Mesenteric fat pad (tissue), 1 donor: ENCODE measurements at places on chromosomes 16 and 17. TPM values are rescaled to one million over a fixed set of nuclear protein-coding genes. Genes with fewer than 3 reads are reported as not detected.

DNA sequence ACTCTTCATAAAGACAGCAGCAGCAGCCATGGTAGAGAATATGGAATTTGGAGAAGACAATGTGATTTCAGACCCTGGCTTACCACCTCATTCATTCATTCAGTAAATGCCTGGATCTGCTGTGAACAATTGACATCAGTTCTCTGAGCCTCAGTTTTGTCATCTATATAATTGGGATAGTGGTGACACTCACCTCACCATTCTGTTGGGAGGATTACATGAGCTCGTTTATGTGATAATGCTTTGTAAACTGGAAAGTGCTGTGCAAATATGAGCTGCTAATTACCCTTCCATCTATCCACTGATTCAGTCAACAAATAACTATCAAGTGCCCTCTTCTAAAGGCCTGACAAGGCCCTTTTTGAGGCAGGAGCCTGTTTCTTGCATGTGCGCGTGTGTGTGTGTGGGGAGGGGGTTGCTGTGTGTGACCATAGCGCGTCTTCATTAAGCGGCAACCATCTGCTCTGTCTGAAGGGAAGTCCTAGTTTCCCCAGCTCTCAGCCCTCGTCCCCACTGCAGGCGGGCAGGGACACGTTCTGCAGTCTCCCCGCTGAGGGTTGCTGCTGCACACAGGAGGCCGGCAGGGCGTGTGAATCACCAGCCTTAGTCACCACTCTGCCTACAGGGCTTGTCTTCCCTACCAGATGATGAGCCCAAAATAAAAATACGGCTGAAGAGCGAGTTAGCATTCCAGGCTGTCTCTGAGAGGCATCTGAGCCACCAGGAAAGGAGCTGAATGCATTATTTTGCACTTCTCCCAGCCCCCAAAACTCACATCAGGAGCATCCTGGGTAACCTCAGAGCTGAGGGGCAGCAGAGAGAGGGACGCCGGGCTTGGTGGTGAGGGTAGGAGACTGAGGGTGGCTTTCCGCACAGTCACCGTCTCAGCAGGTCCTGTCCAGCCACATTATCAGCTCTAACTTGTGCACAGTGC is 19.9 kb downstream of the ARL4D start:
- no peak for DNase-seq

- no peak for DNase-seq
These were observed 11.5 kb downstream of the DYNLRB2 start for GRCh38 chr16:80552277-80552676.

GRCh38 chr17:76585649-76586593 is at the start of gene ST6GALNAC2:
Gene ST6GALNAC2, minus strand, starts transcription at chr17:76585860. Its CDS starts 52 bp downstream, at chr17:76585808.
- peak; percentile 91 for DNase-seq

DNA sequence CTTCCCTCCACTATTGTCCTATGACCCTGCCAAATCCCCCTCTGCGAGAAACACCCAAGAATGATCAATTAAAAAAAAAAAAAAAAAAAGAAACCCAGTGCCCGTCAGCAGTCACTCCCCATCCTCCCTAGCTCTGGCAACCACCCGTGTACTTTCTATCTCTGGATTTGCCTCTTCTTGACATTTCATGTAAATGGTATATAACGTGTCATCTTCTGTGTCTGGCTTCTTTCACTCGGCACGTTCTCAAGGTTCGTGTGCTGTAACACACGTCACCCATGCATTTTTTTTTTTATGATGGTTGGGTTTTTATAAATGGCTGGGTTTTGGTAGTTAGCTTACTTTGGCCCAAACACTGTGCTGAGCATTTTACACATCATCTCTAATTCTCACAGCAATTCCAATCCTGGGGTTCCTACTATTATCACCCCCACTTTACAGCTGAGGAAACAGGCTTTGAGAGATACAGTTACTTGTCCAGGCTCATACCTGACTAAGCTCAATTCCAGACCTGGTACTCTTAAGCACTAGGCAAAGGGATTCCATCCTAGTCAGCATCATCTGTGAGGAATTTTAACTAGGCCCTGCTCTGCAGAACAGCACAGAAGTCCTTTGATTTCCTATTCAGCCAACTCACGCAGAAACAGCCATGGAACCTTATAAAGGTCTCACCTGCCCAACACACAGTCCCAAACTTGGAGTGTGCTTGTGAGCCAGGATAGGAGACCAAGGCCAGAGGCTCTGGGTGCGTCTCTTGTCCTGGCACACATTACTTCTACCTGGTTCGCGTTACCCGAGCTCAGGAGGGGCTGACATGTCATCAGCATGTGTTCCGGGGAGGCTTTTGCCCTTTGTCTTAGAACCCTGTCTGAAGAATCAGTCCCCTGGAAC is 11.7 kb downstream of the NDUFAB1 start:
- no peak for DNase-seq

- no peak for DNase-seq
These were observed 13.8 kb upstream of the ABCC3 start for GRCh38 chr17:50620858-50621257.

GRCh38 chr16:15032547-15033308 is 23.1 kb downstream of the NTAN1 start:
- peak; percentile 62 for DNase-seq

- DNase-seq = no peak
These were observed 5.4 kb upstream of the CES4A start for GRCh38 chr16:66983033-66983432.

DNA sequence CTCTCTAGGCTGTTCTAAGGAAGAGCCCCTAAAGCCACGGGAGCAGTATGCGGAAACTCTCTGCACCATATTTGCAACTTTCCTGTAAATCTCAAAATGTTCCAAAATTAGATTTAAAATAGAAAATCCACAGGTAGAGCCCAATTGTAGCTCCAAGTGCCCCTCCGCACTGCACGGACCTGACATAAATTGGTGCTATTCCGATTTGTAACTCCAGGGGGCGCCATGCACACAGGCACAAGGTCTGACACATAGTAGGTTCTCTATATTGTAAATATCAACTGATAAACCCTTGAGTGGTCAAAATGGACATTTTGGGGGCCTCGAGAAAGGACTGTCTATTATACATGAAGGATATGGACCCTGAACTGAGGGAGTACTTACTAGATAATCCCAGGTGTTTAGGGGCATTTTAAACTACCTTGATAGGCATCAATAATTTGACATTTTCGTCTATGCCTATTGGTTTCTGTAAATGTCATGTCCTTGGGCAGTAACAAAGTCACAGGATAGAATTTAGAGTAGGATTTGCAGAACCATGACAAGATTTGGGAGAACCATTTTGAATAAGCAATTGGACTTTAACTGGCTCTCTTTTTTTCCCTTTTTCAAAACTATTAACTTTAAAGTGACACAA is 36.6 kb upstream of the TMEM132E start:
- peak; percentile 55 for DNase-seq

- DNase-seq = no peak
These were observed 315.4 kb downstream of the MAP2K6 start for GRCh38 chr17:69729944-69730343.

DNA sequence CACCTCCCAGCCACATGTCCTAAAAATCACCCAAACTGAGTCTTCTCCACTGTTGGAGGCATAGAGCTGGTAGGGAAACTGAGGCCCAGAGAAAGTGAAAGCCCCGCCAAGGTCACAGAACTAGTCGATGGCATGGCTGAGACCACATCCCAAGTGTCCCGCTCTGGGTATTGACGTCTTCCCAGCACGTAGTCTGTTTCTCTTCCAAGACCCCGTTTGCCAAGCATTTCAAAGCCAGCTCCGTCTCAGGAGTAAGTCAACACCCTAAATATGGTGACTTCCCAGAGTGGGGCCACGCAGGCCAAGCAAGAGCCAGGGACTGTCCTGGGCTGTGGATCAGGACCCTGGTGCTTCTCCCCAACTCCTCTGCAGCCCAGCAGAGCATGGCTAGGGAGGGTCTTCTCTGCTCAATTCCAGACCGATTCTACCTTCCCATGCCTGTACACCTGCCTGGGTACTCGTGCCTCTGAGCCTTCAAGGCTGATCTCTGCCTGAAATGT is 19.7 kb downstream of the PITPNM3 start:
- DNase-seq = peak; percentile 62

- no peak for DNase-seq
These were observed 26.5 kb upstream of the CRHR1 start for GRCh38 chr17:45757431-45758218.

DNA sequence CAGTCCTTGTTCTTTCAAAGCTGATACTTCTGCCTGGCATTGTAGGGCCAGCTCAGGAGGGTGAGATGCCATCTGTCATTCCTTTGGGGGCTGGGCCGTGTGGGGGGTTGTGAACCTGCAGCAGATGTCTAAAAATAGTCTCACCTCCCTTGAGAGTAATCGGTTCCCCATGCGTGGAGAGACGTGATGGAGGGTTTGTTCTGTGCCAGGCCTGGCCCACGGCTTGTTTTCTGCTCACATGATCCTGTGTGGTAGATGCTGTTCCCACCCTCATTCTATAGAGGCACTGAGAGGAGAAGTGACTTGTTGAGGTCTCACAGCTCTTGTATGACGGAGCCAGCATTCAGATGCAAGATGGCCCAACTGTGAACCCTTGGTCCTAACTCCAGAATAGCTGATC is 4.6 kb downstream of the IRF8 start:
- DNase-seq = no peak

DNA sequence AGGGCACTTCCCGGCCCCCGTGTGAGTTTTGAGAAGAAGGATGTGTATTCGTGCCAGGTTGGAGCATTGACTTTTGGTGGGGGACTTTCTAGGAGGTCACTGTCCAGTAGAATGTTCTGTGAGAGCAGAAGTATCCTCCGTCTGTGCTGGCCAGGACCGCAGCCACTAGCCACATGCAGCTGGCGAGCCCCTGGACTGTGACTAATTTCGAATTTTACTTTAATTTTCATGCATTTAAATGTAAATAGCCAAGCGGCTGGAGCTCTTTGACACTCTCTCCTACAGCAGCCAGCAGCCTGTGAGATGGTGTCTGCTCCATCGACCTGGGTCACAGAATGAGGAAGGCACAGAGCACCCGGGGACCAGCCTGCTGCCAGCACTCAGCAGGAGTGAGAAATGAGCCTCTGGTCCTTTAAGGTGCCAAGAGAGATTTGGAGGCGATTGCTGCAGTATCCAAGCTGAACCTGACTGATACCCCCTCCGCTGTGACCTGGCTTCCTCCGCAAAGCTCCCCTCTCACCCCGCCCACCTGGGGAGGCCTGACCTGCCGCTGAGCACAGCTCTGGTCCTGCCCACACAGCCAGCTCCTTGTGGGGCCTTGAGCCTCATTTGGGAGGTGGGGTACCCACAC is 7.8 kb downstream of the ATP2A3 start:
- DNase-seq = no peak

DNA sequence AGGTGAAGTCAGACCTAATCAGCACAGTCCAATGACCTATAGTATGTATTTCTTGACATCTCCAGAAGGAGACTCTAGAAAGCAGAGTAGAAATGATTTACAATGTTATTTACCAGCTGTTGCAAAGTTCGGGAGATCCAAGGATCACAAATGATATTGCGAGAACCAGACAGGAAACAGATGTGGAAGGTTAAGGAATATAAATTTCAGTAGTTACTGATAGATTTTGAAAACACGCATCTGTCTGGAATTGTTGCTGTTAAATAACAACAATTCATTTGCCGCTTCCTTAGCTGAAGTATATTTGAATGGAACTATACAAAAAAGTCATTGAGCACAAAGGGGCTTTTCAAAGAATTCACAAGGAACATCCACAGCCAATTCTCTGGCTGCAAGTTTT is 72.0 kb downstream of the STXBP4 start:
- no peak for DNase-seq

GRCh38 chr17:41367426-41368075 is 2.1 kb downstream of the KRT33B start:
- DNase-seq = no peak

DNA sequence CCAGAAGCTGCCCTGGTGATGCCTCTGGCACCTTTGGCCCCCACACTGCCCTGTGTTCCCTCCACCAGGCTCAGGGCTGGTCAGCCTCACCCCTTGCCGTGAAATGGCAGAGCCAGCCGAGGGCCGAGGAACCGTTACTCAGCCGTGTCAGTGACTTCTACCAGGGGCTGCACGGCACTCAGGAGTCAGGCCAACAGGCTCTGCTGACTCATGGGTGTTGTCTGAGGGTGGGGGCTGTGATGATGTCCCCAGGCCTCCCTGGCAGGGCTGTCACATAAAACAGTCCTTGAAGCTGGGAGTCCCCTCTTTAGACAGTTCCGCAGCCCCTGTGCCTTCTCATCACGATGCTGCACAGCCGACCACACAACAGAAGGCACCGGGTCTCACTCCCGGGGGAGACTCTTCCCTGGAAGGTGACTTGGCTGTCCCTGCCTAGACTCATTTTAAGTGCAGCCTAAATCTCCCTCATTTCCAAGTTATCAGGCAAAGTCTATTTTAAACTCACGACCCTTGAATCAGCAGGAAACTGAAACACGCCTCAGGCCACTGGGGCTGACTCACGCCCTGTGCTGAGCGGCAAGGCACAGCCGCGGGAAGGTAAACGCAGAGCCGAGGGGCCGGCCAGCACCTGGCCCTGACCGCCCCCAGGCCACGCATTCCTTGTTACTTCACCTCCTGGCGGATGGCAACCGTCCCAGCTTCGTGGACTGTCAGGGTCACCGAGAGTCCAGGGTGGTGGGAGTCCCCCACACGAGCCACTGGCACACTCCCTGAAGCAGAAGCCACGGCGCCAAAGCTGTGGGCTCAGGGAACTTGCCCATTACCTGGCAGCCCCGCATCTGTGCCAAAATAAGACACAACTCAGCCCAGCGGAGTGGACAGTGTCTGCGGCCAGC is 102.6 kb downstream of the ZNF778 start:
- DNase-seq = no peak

- DNase-seq = no peak
These were observed 375.5 kb downstream of the TOX3 start for GRCh38 chr16:52171481-52171880.

GRCh38 chr17:40349895-40350688 is 14.4 kb downstream of the GJD3 start:
- DNase-seq = no peak

- no peak for DNase-seq
These were observed 22.4 kb upstream of the HERPUD1 start for GRCh38 chr16:56909527-56909979.

DNA sequence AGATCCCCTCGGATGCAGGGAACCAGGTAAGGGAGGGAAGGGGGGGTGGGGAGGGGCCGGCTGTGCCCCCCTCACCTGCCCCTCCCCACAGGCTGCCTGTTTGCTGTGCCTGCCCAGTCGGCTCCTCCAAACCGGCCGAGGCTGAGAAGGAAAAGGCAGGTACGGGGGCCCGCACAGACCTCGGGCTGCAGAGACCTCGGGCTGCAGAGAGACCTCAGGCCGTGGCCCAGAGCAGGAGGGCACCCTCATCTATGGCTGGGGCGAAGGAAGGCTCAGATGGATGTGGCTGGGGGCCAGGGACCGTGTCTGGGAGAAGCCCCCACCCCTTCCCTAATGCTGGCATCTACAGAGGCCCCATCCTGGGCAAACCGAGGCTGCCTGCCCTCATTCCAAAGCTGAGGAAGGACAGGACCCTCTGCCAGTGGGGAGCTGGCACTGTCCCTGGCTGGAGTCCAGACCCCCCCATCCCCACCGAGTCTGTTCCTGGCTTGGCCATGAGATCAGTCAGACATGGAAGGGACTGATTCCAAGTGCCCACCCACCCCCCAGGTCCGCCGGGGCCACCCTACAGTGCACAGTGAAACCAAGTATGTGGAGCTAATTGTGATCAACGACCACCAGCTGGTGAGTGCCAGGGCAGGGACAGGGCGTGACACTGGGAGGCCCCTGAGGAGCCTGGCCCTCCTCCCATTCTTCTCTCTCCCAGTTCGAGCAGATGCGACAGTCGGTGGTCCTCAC is 13.7 kb downstream of the ADAM11 start:
- no peak for DNase-seq

SOST gene
- total RNA-seq = not detected

CCL4L2 gene
- total RNA-seq = 1.2 TPM

ITGAL gene
- 6.8 TPM for total RNA-seq

MT1F gene
- 11.8 TPM for total RNA-seq

NOG gene
- total RNA-seq = 0.74 TPM

PRAC1 gene
- not detected for total RNA-seq

CSH2 gene
- total RNA-seq = not detected

MT1M gene
- total RNA-seq = 367 TPM
